Foreskin melanocyte (primary cell): ENCODE measurements at places on chromosomes 4 and X.

DNA sequence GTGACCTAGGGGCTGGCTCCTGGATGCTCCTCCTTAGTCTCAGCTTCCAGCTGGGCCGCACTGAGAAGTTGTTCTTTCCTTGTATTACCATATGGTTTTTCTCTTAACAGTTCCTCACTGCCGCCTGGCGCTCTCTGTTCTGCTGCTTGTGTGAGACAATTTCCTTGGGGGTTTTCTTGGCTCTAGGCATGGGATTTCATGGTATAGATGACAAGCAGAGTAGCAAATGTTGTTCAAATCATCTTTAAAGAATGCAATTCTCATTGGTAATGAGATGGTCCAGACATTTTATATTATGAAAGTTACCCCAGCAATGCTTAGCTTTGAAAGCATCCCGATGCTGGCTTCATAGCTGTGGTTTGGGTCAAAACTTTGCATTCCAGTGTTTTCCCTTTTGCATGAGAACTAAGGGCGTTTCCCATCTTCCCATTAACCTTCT lies 37.6 kb downstream of the SEPTIN11 start:
- no peak for DNase-seq

DNA sequence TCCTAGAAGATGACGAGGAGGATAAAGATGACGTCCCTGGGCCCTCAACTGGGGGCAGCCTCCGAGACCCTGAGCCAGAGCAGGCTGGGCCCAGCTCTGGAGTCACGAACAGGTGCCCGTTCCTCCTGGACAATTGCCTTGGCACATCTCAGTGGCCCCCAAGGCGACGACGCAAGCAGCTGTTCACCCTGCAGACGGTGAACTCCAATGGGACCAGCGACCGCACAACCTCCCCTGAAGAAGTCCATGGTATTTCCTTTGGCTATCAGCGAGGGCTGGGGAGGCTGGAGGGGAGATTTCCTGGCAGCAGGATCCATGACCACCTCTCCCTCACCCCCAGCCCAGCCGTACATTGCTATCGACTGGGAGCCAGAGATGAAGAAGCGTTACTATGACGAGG lies 11.9 kb downstream of the USP11 start:
- no peak for DNase-seq

GRCh38 chr4:70177090-70177489 lies 18.4 kb upstream of the ODAM start:
- DNase-seq: no peak

DNA sequence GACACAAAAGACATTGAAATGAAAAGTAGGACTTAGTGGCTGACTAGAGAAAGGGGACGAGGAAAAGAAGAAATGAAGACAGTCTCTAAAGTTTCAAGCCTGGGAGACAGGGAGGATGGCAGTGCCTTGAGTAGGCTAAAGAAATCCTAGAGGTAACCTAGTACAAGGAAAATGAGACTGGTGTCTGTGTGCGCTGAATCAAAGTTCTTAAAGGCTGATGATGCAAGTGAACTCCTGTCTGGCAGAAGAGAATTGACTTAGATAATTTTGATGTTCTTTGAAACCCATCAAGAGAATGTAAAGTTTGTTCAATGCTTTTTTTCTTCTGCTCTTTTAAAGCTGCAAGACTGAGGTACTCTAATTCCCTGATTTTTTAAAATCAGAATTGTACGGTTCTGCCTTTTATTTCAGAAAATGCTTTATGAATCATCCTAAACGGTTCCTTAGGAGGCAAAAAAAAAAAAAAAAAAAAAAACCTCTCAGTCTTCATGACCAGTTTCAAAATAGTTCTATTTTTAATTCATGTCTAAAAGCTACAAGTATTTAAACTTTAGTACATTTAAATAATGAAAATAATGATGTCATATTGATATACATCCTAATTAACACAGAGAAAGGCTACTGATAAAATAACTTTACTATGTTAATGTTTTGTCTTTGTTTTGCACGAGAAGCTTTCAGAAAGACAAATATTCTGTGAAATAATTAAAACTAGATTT lies 189.8 kb downstream of the PPP3CA start:
- no peak for DNase-seq

- no peak for DNase-seq
These were observed 18.4 kb upstream of the ACE2 start for GRCh38 chrX:15619053-15619755.

DNA sequence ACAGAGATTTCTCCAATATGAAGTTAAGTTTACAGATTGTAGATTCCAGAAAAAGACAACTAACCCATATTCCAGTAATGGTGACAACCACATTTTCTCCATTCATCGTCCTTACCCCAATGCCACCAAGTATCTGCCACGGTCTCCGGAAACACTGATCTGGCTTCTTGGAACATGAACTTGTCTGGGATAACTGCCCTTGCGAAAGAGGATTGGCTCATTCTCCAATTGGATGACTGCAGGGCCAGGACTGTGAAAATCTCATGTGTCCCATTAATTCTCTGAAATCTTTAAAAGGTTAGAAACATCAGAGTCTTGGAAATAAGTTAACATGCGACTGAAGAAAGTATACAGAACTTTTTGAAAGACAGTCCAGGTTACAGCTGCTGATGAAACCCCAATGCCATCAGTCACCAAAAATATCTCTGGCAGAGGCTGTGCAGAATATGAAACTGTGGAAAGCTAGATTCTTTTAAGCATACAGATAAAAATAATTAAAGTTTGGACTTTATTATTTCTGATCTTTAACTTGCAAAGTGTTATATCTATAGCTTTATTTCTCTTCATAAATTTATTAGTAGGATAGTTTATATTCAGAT lies 496.9 kb downstream of the PPARGC1A start:
- DNase-seq: no peak

GRCh38 chr4:135963009-135963408 lies 1569.3 kb downstream of the PCDH18 start:
- DNase-seq: no peak

DNA sequence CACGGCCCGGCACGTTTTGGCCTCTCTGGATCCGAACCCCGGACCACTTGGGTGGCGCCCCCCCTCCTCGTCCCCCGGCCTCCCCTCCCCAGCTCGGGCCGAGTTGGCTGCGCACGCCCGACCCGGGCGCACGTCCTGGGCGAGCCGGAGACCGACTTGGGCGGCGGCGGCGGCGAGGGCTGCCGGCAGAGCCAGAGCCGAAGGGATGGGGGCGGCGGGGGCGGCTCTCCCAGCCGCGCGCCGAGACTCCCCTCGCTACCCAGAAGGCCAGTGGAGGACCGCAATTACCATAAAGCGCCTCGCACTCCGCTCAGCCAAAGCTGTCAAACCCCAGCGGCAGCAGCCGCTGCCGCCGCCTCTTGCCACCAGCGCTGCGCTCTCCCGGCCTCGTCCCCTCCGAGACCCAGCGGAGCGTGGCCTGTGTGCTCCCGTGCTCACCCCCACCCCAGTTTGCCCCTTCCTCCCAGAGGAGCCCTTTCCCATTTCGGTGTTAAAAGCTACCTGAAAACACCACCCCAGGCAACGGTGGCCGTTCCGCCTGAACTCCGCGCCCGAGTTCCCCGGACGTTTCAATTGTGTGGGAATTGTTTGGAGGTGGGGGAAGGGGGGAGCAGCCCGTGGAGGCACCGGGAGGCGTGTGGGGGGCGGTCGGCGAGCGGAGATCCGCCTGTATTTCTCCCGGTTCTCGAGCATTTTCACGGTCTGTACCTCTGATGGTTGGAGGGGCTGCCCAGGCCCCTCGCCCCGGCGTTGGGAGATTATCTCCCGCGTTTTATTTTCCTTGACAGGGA lies 701 bp upstream of the BCOR start:
- no peak for DNase-seq

DNA sequence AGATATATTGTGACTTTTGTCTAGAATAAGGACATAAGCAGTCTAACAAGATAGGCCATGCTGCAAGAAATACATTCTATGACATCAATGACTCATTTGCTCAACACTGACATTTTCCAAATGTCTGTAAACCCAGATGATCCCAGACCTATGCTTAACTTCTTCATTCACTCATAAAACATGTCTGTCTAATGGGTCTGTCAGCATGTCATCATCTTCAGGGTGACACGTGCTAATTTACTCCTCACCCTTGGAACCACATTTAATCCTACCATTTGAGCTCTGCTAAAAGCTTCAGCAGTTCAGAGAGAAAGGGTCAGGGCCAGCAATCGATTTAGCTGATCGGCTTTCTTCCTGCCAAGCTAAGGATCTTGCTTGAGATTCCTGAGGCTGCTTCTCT lies 109.4 kb upstream of the MAP3K15 start:
- DNase-seq: no peak

DNA sequence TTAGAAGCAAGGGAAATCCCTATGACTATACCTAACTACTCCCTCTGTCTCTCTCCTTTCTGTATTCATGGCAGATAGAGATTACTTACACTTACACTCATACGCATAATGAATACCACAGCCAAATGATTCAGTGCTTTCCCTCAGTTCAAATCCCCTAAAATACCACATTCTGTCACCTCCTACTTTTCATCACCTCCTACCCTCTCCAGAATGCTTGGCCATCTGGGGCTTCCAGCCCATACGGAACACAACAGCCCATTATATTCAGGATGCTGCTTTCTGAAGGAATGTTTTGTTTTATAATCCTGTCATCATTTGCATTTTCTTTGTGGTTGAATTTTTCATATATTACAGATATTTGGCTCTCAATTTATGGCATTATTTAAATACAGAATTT lies 361.6 kb downstream of the GRIA2 start:
- peak; percentile 31 for DNase-seq

- DNase-seq: no peak
These were observed 755.5 kb downstream of the STIM2 start for GRCh38 chr4:27616166-27616565.

GRCh38 chr4:23674694-23675093 lies 215.2 kb downstream of the PPARGC1A start:
- DNase-seq: no peak

DNA sequence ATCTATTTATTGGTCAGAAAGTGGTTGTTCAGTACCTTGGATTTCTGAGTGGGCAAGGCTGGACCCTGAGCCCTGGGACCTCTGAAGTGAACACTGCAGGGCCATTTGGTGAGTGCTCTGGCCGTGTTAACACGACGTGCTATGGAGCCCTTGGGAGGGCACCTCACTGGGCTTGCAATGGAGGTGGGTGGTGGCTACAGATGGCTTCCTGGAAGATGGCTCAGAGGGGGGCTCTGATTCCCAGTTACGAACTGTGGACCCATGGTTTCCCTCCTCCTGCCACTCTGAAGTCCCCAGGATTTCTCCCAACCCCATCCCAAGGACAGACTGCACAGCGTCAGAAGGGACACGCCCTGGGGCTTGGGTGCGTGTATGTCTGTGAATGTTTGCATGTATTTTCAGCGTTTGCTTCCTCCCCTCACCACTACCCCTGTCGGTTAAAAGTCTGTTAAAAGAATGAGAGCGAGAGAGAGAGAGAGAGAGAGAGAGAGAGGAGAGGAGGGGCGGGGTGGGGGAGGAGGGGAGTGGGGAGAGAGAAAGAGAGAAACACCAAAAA lies 3.7 kb upstream of the RHOH start:
- no peak for DNase-seq

DNA sequence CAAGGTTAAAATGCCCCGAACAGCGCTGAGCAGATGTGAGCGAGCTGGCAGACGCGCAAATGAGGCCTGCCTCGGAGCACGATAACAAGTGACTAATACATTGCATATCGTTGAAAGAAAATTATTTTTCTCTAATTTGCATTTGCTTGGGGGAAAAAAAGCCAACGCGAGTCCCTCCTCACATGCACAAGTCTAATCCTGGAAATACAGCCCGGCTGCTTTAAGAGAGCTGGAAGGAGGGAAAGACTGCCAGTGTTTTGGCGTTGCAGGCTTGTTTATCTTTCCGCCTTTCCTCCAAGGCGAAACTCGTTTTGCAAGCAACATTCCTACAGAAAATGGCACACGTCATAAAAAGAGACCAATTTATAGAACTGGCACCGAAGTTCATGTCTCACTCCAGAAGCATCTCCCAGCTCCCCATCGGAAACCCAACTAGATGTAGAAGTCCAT lies 12.6 kb downstream of the BCOR start:
- DNase-seq: no peak

DNA sequence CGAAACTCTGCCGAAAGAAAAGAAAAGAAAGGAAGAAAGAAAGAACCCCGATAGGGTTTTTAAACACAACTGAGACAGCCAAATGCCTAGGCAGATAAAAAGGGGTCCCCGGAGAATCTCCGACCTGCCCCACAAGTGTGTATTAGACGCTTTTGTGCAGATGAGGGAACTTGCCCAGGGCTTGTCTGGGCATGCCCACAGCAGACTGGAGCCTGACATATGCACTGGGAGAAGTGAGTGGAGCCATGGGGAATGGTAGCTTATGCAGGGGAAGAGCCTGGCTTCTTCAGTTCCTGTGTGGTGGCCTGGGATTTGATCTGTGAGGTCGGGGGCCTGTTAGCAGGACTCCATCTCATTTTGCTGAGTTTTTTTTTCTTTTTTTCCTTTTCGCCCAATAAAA lies 199.0 kb downstream of the GPC3 start:
- no peak for DNase-seq

DNA sequence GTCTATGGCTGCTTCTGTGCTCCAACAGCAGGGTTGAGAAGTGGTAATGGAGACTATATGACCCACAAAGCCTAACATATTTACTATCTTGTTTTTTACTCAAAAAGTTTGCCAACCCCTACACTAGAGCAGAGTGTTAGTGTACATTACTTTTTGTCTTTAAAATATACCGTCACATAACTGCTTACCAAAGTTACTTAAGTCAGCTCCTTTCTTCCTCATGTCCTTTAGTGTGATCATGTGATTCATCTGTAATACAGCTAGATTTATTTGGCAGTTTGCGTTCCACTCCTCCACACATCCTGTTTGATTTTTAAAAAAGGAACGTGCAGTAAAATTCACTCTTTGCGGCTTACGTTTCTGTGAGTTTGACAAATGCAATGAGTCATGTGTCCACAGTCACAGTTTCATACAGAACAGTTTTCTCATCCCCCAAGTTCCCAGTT lies 162.4 kb upstream of the GPRIN3 start:
- peak; percentile 89 for DNase-seq

DNA sequence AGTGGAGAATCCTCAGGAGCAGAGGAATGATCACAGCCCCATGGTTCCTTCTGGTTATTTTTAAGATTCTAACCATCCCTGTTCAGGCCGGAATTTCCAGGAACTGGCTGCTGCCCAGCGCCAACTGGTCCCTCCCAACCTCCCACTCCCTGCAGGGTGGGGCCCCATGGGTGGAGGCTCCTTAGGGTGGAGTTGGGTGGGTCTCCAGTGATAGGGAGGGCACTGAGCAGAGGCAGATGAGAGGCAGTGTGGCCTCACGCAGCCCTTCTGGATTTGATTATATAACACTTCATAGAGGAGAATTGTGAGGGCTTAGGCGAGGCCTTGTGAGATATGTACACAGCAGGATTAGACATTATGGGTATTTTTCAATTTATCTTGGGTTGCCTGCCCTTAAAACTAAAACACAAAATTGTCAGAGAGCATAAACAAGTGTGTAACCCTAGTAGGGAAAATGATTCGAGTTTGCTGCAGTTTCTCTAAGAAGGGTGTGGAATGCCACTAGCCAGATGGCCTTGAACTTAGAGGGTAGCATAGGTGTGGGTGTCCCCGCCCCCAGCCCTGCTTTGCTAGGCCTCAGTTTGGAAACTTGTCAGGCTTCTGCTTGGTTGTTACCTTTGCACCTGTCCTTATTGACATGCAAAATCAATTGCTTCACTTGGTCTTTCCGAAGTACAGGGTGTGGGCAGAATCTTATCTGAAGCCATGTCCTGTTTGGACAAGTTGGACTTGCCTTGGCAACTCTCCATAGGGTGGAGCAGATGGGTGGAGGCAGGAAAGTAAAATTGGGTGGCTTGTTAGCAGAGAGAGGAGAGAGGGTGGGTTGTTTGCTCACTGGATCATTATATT lies 9.4 kb downstream of the KLF3 start:
- no peak for DNase-seq
